ENCODE measurements at places on chromosomes 6 and 20.

DNA sequence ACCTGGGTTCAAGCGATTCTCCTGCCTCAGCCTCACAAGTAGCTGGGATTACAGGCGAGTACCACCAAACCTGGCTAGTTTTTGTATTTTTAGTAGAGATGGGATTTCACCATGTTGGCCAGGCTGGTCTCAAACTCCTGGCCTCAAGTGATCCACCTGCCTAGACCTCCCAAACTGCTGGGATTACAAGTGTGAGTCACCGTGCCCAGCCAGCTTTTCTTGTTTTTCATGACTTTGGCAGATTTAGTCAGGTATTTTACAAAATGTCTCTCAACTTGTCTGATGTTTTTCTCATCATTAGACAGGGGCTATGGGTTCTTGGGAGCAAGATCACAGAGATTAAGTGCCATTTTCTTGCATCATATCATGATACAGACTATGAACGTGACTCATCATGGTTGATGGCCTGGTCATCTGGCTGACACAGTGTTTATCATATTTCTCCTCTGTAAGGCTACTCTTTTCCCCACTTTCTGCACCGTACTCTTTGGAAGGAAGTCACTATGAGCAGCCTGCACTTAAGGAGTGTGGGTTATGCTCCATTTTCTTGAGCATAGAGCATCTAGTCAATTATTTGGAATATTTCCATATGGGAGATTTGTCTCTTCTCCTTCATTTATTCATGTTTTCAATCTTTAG, 67.8 kb downstream of the RNF182 start:
- no peak for DNase-seq

- DNase-seq, result no peak
Observed at GRCh38 chr20:51573576-51574243, 31.2 kb upstream of the NFATC2 start.

DNA sequence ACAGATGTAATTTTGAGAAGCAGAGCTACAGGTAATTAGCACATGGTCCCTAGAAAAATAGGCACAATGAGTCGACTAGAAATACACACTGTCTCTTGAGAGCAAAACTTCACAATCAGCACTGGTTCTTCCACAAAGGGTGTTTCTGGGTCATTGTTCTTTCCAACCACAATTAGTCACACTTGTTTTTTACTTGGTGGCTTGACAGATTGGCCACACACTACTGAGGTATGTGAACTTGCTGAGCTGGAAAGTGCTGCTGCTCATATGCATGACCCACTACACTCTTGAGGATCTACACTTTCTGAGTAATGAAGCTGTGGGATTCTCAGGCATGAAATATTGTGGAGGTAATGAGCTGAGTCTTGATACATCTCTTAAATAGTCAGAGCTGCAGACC, 347.7 kb downstream of the BCKDHB start:
- DNase-seq, result no peak

DNA sequence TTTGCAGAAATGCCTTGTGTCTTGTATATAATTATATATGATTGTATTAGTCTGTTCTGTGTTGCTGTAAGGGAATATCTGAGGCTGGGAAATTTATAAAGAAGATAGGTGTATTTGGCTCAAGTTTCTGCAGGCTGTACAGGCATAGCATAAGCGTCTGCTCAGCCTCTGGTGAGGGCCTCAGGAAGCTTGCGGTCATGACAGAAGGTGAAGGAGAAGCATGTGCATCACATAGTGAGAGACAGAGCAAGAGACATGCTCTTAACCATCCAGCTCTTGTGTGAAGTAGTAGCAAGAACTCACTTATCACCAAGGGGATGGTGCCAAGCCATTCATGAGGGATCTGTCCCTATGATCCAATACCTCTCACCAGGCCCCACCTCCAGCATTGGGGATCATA, 6.5 kb downstream of the DCBLD1 start:
- DNase-seq, result no peak

GRCh38 chr6:56849896-56850295, 105.0 kb upstream of the BEND6 start:
- no peak for DNase-seq

GRCh38 chr6:170448317-170448716, 104.8 kb downstream of the PSMB1 start:
- DNase-seq, result peak; percentile 21

DNA sequence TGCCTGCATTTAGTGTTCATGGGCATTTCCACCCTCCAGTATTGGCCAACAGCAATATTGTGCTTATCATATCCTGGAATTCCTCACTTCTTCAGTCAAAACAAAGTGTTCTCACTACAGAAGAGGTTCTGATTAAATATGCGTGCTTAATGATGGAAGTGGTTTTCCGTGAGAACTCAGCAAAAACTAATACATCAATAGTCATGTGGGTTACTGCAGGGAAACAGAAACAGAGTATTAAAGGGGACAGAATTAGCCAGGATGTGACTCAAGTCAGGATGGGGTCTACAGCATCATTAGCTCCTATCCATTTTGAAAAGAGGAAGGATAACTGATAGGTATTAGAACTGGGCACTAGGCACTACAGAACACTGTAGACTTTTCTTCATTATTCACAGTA, 384.6 kb downstream of the CDKAL1 start:
- no peak for DNase-seq

DNA sequence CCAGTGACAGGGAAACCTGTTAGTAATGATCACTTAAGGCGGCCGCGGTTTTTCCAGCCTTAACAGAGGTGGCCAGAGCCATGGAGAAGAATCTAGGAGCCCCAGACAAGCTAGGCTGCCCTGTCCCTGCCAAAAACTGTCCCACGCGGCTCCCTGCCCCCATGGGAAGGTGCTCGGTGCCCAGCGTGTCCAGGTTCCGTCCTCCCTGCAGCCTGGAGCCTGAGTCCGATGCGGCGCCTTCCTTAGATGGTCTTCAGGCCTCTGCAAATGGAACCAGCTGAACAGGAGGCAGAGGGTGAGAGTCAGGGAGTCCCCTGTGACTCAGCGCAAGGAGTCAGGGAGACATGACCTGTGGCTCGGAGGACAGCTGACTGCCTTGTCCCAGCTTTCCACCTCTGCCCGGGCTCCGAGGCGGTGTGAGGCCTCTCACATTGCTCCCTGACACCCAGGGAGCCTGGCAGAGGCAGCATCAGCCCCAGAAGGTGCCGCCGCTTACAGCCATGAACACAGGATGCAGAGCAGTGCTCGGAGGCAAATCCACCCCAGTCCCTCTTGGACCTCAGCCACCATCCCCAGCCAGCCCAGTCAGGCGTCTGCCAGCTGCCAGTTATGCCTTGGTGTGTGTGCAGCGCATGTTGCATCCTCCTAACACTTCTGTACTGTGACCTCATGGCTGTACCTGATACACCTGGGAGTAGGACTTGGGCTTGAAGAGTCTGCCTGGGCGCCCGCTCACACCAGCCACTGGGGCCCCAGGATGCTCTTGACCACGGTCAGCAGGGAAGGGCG, 377.7 kb downstream of the CDH4 start:
- no peak for DNase-seq

- no peak for DNase-seq
Observed at GRCh38 chr6:44842616-44843015, 455.1 kb downstream of the CDC5L start.

- DNase-seq, result no peak
Observed at GRCh38 chr20:19777981-19778380, 19.9 kb downstream of the RIN2 start.

DNA sequence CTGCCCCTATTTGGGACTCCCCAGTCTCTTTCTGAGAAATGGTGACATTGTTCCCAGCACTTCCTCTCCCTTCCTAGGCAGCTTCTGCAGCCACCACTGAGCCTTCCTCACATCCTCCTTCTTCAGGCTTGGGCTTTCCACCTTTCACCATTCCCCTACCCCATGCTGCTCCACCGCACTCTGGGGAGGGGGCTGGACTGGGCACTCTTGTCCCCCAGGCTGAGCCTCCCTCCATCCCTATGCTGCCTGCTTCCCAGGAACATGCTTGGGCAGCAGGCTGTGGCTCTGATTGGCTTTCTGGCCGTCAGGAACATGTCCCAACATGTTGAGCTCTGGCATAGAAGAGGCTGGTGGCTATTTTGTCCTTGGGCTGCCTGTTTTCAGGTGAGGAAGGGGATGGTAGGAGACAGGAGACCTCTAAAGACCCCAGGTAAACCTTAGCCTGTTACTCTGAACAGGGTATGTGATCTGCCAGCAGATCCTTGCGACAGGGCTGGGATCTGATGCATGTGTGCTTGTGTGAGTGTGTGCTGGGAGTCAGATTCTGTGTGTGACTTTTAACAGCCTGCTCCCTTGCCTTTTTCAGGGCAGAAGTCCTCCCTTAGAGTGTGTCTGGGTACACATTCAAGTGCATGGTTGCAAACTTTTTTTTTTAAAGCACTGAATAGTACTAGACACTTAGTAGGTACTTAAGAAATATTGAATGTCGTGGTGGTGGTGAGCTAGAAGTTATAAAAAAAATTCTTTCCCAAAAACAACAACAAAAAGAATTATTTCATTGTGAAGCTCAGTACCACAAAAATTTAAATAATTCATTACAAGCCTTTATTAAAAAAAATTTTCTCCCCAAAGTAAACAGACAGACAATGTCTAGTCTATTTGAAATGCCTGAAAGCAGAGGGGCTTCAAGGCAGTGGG, 2.1 kb upstream of the CDKN1A start:
- no peak for DNase-seq

GRCh38 chr20:59469267-59470252, 134.8 kb upstream of the PHACTR3 start:
- DNase-seq, result no peak

DNA sequence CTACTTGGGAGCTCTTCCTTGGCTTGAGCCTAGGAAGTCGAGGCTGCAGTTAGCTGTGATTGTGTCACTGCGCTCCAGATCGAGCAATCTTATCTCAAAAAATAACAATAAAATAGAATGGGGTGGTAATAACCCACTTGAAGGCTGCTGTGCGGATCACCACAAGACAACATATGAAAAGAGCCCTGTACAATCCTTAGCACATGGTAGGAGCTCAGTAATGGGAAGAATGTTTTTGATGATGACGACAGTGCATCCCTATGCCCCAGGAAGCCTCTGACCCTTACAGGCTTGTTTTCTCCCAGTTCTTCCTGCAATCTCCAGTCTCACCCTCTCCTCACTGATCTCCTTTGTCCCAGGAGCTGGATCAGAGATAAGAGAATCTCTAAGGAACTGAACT, 15.5 kb downstream of the SCUBE3 start:
- no peak for DNase-seq

DNA sequence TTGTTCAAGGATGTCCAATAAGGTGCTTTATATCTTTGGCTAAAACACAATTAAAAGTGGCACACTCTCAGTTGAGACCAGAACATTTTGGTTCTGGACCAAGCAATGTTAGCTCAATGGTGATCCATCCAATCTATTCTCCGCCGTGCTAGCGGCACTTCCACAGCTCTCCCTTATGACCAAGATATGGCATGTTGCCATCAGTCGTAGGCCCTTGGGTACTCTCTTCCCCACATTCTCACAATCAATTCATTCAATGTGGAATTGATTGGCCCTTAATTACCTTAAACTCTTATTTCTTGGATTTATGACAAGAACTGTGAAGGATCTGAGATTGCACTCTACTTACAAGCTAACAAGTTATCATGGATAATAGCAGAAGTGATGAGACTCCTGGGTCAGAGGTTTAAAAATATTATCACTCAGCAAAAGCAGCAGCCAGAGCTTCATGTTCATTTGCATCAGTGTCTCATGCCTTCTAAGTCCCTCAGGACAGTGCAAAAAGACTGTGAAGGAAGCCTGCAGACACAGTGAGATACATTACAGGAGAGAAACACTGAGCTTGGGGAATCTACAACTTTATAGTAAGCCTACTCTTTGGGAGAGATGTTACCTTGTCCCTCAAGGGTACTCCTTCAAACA, 80.0 kb upstream of the ARG1 start:
- peak; percentile 49 for DNase-seq

DNA sequence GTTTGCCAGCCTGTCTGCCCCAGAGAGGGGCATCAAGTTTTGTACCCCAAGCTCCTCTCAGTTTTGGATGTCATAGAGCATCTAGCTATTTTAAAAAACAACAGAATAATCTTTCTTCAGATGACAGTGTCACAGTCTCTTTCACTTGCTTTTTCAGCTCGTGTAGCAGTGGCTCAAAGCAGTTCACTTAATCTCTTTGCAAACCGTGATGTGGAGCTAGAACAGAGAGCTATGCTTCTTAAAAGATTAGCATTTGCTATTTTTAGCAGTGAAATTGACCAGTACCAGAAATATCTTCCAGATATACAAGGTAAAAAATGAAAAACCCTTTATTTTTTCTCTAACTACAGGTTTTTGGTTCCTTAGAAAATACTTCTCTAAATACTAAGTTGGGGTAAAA, 37.3 kb downstream of the PGM3 start:
- no peak for DNase-seq

DNA sequence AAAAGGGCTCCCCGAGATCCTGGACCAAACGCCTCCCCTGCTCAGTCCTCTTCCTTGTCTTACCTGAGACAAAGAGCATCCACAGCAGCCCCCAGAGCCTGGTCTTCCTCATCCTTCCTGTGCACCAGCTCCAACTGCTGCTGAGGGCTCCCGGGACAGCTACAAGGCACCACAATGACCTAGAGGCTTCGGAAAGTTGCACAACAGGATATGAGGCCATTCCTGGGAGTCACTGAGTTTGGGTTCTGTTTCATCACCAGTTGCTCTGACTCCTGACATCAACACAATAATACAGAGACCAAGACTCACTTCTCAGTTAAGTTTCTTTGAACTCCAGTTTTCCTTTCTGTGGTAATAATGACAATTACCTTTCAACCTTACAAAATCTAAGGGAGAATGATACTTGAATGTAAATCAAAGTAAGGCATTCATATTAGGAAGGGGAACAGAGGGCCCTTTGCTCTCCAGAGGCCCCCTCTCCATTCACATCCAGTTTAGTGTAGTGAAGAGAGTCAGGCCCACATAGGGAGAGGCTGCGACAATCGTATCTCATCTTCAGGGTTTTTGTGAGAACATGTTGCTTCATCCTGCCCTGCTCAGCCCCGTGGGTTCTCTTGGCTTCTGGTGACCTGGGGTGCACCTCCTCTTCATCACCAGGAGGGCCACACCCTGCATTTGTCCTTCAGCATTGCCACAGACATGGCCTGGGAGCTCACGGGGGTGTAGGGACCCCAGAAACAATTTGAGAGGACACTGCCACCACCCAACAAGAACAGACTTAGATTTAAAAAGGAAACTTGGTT, at the start of gene TREM1:
TSS of gene TREM1 (minus strand) at position 139 of the 803 bp plus-strand sequence. CDS start at position 112, 27 bp downstream.
- no peak for DNase-seq

DNA sequence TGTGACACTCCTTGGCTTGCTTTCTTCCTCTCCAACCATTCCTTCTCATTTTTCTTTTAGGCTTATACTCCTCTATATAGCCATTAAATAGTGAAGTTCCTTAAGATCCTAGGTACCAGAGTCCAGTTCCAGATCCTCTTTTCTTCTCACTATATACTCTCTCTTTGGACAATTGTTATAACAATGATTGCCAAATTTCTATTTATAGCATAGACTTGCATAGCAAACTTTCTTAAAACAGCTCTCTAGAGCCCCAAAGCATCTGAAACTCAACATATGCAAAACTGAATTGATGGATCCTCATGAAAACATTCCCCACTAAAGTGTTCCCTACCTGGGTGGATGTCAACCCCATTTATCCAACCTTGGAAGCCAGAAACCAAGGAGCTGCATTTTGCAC, 13.4 kb downstream of the PHIP start:
- no peak for DNase-seq
